ENCODE measurements at places on chromosomes 6 and 20.

- DNase-seq = no peak
Measured at GRCh38 chr20:57384953-57385761, 6.0 kb upstream of the RBM38 start.

DNA sequence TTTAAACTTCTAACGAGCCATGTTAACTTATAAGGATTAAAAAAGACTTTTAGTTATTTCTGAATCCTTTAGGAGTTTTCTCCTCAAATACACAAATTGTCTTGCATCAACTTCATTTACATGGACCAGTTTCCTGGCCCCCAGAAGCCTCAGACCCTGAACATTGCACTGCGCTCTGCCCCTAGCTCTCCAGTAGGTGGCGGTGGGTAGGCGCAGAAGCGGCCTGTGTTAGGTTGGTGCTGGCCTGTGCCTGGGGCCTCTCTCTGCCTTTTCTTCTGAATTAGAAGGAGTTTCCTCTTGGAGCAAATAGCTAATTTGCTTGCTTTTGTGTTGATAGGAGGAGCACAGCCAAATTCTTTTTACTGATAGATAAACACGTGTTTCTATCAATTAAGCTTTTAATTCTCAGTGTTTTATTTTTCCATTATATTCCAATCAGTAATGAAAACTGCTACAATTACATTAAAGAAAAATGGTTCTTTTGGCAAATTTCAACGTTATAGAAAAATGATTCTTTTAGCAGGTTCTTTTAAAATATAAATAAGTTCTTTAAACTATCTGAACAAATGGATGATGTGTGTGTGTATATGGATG is 44.4 kb downstream of the DTD1 start:
- DNase-seq = peak; percentile 56

- DNase-seq = no peak
Measured at GRCh38 chr6:30002871-30003270, 58.2 kb upstream of the POLR1H start.

GRCh38 chr20:58989196-58989595 is 8.1 kb downstream of the NELFCD start:
- DNase-seq = no peak

GRCh38 chr6:101607111-101607690 is 213.7 kb downstream of the GRIK2 start:
- no peak for DNase-seq

DNA sequence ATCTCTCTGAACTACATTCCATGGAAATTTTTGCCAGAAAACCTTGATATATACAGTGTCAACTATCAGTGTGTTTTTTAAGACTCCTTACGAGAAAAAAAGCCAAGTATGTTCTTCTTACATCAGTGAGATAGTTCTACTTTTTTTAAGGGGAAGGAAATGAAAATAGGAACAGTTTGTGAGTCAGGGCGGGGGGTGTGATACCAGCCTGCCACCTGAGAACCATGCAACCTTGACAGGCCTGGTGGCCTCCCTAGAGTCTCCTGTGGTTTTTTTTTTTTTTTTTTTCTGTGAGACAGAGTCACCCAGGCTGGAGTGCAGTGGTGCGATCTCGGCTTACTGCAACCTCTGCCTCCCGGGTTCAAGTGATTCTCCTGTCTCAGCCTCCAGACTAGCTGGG is 96.3 kb upstream of the GCM1 start:
- no peak for DNase-seq

DNA sequence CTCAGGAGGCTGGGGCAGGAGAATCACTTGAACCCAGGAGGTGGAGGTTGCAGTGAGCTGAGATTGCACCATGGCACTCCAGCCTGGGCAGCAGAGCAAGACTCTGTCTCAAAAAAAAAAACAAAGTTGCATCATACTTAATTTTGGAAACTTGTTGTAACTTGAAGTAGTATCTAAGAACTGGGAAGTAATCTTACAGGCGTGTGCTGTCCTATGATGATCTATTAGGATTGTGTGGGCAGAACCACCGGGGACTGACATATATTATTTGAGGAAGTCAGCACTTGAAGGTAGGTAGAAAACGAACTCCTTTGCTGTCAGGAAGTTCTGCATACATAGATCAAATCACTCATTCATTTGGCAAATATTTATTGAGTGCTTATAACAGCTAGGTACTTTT is 188.5 kb downstream of the ZNF217 start:
- no peak for DNase-seq

- no peak for DNase-seq
Measured at GRCh38 chr6:45185403-45186251, 142.5 kb upstream of the RUNX2 start.

DNA sequence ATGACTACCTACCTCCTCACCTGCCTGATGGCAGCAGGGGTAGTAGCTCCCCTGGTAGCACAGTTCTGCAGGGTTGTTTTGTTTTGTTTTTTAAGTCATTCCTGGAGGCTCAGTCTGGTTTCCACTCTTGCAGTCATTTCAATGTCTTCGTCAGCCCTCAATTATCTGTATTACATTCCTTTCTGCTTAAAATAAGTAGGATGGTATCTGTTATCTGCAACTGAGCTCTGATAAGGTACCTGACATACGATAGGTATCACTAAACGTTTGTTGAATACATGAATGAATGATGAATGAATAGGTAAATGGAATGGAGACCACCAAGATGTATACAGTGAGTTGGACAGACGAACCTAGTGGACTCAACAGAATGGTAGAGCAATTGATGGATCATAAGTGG is 7.2 kb upstream of the CLPSL2 start:
- no peak for DNase-seq

DNA sequence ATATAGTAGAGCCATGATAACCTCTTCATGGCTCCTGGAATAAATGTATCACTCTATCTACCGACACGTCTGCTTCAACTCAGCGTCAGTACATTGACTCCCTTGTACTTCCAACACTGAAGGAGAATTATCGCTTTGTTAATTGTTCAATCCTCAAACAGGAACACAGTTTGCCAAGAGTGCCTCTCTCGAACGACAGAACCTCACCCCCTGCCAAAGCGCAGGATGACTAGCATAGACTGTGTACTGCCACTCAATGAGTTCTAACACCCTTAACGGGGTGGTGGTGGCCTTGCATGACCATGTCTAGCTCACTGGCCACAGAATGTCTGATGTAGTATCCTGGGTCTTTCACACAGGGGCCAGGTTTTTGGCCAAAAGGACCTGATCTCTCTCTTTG is 81.4 kb upstream of the HEY2 start:
- DNase-seq = no peak

DNA sequence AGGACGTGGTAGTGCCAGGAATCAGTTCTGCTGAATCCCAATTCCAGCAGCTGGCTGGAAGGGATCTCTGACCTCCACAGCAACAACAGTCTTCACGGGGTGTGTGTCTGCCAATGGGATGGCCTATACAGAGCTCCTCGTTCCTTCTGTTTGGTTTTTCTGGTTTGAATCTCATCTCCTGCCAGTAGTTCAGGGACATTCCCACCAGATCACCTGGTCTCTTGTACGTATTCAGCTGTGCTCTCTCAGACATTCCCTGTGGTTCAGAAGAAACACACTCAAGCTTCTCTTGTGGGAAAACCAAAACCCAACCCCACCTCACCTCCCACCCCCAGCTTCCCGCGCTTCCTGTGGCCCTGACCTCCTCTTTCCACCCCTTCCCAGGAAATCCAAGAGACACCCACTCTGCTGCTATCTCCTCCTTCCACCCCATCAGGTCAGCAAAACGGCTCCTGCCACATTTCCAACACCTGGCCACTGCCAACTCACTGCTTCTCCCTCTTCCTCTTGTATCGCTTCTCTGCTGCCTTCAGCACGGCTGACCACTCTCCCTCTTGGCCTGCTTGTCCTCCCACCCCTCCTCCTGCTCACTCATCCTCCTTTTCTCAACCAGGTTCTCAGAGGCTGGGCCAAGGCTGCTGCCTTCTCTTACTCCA is 63.3 kb upstream of the PTGIS start:
- no peak for DNase-seq

DNA sequence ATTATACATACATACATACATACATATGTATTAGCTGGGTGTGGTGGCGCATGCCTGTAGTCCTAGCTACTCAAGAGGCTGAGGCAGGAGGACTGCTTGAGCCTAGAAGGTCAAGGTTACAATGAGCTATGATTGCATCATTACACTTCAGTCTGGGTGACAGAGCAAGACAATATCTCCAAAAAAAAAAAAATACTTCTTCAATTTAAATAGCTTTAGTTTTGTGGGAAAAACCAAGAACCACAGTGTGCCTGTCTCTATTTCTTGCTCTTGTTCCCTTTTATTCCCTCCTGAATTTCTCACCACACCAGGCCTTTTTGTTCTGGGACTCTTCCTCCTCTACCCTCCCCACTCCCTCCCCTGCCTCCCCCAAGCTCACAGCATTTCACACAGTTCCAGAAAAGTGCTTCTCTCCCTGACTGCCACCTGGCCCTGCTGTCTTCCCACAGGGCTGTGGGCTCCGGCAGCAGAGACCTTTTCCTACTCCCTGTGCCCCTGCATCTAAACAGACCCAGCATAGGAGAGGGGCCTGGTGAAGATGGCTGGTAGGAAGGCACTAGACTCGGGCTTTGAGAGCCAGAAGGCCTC is 1.3 kb downstream of the C20orf203 start:
- DNase-seq = no peak

DNA sequence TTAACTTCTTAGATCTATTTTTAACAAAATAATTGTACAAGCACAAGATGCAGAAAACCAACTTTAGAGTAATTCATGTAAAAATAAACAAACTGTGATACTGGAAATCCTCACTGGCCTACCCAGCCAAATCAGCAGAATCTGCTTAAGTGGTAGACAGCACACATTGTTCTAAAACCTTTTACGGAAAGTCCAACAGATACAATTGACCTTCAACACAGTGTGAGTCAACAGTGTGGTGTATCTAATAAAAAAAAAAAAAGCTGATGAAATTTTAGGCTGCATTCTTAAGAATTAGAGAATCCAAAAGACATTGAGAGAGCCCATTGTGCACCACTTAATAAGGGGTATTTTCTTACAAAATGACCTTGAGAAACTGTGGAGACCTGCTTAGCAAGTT is 174.5 kb downstream of the COL21A1 start:
- DNase-seq = no peak

DNA sequence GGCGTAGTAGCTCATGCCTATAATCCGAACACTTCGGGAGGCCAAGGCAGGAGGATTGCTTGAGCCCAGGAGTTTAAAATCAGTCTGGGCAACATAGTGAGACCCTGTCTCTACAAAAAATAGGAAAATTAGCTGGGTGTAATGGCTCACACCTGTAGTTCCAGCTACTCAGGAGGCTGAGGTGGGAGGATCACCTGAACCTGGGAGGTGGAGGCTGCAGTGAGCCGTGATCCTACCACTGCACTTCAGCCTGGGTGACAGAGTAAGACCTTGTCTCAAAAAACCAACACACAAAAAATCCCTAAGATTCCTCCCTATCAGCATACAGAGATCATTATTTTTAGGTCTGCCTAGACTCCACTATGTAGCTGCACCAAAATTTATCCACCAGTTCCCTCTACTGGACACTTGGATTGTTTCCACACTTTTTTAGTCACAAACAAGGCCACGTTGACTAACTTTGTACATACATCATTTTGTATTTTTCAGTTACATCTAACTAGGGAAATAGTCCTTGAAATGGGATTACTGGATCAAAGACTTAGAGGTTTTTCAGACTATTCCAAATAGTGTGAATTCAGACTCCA is 3.6 kb upstream of the PHF1 start:
- DNase-seq = no peak

GRCh38 chr20:25690427-25690826 is 6.2 kb downstream of the ZNF337 start:
- no peak for DNase-seq

- no peak for DNase-seq
Measured at GRCh38 chr6:138800377-138801150, 4.7 kb downstream of the ECT2L start.

- DNase-seq = no peak
Measured at GRCh38 chr6:138499303-138500018, at the start of gene NHSL1. TSS of gene NHSL1 (minus strand) at chr6:138499494. CDS start at chr6:138499290, 204 bp downstream.

GRCh38 chr6:144721232-144721631 is 436.1 kb downstream of the UTRN start:
- DNase-seq = no peak

DNA sequence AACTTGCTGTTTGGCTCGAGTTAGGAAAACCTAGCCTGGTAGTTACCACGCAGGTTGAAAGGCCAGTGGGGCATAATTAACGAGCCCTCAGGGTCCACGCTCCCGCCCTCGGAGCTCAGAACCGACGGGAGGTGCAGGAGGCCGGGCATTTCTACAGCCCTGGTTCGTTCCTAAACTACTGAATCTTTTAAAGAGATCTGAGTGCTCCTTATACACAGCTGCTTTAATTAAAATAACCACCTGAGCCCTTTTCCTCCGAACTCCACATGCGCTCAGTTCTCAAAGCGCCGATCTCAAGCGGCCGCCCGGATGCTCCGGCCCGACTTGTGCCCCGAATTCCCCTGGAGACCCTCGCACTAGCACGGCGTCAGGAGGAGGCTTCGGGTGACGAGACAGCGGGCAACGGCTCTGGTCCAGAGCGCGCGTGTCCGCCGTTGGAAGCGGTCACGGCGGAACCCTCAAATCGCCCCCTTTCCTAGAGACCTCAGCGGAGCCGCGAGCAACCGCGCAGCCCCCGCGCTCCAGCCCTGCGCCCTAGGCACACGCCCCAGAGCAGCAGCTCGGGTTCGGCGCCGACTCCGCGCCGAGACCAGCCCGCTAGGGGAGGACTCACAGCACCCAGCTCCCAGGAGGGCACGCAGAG is 397 bp downstream of the WDR27 start:
- DNase-seq = no peak

DNA sequence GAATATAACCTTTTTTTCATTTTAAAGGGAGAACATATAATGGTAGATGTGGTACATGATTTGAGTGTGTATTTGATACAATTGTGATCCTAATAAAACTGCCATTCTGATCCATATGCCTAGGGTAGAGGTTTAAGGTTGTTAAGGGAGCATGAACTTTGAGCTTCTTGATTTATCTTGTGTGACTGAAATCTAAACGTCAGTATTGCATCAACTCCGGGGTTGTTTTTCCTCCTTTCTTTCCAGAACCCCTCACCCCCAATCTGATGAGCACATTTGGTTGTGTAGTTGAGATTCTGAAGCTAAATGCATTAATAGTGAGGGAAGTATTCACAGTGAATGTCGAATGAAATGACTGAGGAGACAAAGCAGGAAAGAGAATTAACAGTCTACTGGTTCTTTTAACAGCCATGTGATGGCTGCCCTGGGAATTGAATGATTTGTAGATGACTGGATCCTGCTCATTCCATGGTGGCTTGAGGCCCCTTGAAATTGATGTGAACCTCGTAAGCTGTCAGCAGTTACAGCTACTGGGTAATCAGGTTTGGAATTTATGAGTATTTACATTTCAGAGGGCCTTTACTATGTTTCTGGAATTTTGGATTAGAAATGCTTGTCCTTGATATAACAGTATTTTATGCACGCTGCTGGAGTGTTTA is 44.8 kb downstream of the FARS2 start:
- no peak for DNase-seq

GRCh38 chr20:10854976-10855375 is 181.2 kb upstream of the JAG1 start:
- no peak for DNase-seq

- no peak for DNase-seq
Measured at GRCh38 chr6:75751443-75751842, 2.4 kb downstream of the MYO6 start.

- DNase-seq = peak; percentile 13
Measured at GRCh38 chr20:32155017-32155981, 45.8 kb downstream of the TM9SF4 start.

Data from amniotic stem cell (primary cell).